Amniotic epithelial cell (primary cell): ENCODE measurements at places on chromosomes 7 and 10.

DNA sequence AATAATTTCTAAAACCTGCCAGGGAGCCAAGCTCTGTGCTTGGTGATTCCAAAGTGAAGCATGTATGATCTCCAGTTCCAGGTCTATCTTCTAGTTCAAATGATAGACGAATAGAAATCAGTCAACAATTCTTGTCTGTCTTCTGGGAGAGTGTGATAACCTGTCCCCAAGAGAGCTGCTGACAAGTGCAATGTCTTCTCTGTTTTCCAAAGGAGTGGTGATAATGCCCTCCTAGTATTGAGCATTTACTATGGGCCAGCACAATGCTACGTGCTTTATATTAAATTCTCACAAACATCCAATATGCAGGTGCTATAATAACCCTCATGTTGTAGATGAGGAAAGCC is 10.2 kb downstream of the MXI1 start:
- no peak for DNase-seq

- no peak for DNase-seq
These were observed 25.7 kb downstream of the GRID1 start for GRCh38 chr10:86340991-86341260.

DNA sequence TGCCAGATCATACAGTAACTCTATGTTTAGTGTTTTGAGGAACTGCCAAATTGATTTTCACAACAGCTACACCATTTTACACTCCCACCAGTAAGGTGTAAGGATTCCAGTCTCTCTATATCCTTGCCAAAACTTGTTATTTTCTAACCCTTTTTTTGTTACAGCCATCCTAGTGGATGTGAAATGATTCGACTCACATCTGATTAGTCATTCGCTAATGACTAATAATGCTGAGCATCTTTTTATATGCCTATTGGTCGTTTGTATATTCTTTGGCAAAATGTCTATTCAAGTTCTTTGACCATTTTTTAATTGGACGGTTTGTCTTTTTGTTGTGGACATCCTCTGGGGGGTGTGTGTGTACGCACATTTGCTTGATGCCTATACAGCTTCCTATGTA is 142.8 kb downstream of the DGKB start:
- DNase-seq = no peak

DNA sequence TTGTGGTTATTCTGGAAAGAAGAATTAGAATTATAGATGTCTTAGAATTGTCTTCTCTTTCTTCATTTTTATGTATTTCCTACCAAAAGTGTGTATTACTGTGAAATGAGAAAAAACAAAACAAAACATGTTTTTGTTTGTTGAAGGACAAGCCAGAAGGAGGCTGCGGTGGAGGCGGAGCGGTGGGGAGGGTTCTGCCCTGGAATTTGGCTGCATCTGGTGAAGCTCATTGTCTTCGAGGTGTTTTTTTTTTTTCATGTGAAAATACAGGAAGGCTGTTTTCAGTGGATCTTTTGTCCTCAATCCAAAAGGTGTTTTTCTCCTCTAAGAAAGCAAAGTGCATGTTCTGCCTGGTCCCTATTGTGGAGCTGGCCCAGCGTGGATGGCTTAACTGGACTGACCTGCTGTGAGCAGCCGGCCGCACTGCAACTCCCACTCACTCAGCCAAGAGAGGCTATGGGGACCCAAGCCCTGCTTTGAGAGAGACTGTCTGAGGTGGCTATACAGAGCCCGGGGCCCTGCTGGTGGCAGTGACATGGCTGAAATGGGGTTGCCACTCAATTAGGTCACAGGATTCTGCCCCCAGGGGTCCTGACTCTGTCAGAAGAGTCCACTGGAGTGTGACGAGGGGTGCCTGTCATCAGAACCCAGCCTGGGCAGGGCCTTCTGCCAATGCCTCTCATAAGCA is 184.9 kb upstream of the MKI67 start:
- no peak for DNase-seq

- peak; percentile 61 for DNase-seq
These were observed 2.0 kb upstream of the HEPACAM2 start for GRCh38 chr7:93228302-93228701.

DNA sequence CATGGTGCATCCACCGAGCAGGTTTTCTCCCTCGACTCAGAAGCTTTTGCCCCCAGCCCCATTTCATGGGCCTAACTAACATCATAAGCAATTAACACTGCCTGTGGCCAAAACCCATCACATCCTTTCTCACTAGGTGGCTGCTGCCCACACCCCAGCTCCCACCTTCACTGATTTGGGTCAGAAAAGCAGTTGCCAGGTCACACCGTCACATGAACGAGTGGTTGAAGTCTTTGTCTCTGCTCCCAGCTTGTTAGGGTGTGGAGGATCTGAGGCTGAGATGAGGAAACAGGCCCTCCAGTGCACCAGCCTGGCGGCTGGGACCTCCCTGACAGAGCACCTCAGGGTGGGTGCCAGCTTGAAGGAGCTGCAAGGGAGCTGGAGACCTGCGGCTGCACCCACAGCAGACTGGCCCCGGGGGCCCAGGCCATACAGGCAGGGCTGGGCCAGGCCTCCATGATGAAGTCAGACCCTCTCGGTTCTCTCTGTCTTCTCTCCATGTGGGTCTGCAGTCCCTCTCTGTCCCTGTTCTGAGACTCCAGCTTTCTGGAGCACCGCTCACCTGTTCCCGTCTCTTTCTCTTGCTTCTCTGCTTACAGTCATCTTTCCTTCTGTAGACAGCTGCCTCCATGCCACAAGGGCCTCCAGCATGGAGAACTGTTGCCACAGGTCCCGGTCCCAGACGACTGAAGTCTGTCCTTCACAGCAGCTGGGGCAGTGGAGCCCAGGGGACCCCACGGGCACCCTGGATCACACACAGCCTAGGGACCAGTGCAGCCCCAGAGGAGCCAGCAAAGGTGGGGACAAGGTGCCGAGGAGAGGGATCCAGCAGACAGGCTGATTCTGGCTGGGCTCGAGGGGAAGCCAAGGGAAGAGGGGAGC is 13.8 kb upstream of the INPP5A start:
- DNase-seq = no peak

DNA sequence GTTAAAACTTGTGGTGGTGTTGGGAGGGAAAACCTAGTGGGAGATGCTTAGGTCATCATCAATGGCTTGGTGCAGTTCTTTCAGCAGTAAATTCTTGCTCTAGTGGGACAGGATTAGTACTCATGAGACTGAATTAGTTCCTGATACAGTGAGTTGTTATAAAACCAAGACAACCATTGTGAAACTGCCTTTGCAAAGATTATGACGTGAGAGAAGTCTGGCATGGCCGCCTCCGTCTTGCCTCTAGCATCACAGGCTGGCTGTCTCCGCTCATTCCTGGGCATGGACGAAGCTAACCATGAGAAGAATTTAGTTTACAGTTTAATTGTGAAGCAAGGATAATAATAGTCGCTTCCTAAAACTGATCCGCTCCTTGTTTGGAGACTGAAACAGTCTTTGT is 186.4 kb downstream of the KIF20B start:
- peak; percentile 20 for DNase-seq

GRCh38 chr7:92057375-92057774 is 76.9 kb downstream of the CYP51A1 start:
- DNase-seq = no peak

DNA sequence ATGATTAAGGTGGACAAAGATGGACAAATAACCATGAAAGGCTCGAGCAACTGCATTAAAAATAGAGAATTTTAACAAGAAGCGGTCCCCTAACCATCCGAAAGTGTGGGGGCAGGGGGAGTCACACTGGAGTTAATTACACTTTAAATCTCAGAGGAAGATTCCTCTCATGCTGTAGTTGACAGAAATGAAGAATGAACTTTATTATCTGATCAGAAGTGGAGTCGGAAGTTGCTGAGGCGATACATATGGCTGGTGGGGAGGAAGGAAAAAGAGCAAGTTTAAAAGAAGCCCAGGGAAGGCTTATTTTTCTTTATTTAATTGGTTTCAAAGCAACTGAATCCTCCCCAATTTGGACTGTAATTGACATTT is 102.3 kb upstream of the FAM171A1 start:
- no peak for DNase-seq
